ENCODE measurements at places on chromosomes 7 and 10.

DNA sequence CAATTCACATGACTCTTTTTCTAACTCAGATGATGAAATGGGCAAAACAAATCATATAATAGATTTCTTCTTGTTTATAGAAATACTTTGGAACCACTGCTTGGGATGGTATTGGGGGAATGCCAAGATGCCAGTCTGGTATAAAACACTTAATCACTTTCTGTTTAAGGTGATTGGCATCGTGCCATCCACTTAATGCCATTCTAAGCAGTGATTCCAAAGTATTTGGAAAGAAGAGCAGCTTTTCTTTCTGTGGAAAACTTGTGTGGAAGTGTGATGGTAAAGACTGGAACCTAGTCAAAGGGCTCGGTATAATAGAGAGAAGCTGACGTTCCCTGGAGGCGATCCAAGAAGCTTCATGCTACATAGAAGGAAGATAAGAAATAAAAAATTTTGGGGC lies 120.6 kb downstream of the TMEM26 start:
- no peak for DNase-seq

GRCh38 chr7:30422922-30423321 lies 55.7 kb downstream of the NOD1 start:
- no peak for DNase-seq

- no peak for DNase-seq
Measured at GRCh38 chr10:82335831-82336230, 460.8 kb downstream of the NRG3 start.

- DNase-seq, result no peak
Measured at GRCh38 chr10:12418000-12418399, 68.7 kb downstream of the CAMK1D start.

GRCh38 chr7:77200542-77200941 lies 923 bp upstream of the FGL2 start:
- DNase-seq, result no peak

- DNase-seq, result no peak
Measured at GRCh38 chr10:79926037-79926436, 22.9 kb downstream of the SFTPD start.

- DNase-seq, result no peak
Measured at GRCh38 chr7:98811299-98811698, 58.5 kb downstream of the TMEM130 start.

DNA sequence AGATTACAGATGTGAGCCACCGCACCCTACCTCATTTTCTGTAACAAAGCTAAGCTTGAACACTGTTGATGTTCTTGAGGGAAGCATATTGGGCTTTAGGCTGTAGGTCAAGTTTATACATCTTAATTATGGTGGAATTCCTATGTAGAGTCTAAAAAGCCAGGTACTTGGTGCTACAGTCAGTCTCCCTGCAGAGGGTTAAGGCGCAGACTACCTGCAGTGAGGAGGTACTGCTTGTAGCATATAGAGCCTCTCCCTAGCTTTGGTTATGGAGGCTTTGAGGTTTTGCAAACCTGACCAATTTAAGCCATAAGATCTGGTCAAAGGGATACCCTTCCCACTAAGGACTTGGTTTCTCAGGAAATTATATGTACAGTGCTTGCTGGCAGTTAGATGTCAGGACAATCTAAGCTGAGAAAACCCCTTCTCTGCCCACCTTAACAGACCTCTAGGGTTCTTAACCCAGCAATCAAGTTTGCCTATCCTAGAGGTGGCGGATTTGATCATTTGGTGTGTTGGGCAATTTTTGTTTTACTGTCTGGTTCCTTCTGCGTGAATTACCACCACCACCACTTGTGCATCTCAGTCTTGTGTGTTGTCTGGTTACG lies 6.0 kb downstream of the PPIA start:
- no peak for DNase-seq

DNA sequence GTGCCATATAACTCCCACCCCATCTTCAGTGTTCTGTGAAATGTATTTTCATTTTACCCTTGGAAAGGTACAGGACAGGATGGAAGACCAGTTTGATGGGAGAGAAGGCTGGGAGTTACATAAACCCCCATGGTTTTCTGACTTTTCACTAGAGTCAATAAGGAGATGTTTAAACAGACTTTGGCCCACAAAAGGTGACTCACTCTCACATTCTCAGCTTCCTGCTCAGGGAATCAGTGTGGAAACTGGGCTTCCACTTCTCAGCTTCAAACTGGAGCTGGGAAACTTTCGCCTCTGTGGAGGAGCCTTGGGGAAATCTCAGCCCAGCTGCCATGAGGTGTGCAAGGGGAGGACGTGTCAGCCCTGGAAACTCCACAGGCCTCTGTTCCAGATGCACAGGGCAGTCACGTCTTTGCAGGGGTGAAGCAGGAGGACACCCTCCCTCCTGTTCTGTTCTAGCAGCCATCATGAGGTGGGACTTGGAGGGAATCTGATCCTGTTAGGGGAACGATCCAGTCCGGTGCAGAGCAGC lies 560.5 kb upstream of the GALNT17 start:
- DNase-seq, result no peak

GRCh38 chr10:131811630-131812403 lies 89.0 kb upstream of the PPP2R2D start:
- DNase-seq, result no peak

- DNase-seq, result no peak
Measured at GRCh38 chr10:132576671-132577349, 39.2 kb downstream of the INPP5A start.
